Karpas-422 (cell line): ENCODE measurements at places on chromosomes 13 and 19.

DNA sequence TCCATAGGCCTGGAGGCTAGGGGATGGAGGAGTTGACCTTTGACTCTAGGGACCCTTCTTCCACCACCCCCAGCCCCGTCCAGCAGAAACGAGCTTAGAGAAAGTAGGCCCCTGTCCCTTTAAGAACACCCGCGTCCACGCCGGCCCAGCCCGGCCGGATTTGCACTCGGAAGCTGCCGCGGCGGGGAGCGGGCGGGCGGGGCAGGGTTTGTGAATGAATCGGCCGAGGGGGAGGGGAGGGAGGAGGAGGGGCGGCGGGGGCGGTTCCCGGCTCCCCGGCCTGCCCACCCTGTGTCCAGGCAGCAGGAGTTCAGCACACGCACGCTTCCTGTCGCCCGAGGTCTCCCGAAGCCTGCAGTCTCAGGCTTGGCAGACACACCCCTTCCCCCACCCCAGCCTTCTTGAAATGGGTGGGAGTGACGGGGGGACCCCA is 1.5 kb downstream of the UNC13A start:
- no peak for DNase-seq

DNA sequence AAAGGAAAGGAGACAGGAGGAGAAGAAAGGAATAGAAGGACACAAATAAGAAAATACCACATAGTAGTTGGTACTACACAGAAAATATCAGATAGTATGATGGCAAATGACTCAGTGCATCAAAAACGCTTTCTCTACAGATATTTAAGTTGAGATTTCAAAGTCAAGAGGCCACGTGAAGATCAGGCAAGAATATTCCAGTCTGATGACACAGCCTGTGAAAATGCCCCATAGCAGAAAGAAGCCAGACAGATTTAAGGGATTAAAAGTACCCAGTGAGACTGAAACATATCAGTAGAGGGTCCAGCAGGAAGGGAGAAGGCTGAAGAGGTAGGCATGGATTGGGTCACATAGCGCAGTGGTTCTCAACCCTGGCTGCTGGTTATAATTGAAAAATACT is 113.7 kb downstream of the VWA8 start:
- DNase-seq = no peak

DNA sequence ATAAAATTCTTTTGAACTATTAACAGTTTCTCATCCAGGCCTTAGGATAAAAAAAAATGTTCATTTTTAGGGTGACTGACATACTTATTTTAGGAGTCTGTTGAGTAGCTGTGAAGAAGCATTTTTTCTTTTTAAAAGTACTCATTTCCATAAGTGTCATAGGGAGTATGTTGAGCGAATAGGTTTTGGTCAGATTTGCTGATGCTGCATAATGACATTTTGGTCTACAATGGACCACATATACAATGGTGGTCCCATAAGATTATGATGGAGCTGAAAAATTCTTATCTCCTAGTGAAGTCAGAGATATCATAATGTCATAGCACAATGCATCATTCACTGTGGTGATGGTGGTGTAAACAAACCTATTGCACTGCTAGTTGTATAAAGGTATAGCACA is 17.4 kb downstream of the NBEA start:
- DNase-seq = no peak

- DNase-seq = no peak
These were observed 42.8 kb upstream of the NPAS1 start for GRCh38 chr19:46976845-46977320.

DNA sequence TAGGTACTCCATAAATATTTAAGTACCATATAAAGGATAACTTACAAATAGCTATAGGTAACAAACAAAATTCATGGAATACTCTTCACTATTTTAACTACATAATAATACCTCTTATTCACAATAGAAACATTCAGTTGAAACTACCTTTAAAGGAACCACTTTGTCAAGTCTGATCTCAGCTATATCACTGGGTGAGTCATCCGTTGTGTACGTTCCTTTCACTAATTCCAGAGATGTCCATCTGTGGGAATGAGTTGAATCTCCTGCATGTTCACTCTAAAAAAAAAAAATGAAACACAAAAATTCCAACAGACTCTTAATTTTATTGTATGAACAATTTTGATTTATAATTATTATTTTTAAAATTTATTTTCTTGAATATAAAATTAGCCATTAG is 149.4 kb upstream of the FBXL3 start:
- DNase-seq = no peak

DNA sequence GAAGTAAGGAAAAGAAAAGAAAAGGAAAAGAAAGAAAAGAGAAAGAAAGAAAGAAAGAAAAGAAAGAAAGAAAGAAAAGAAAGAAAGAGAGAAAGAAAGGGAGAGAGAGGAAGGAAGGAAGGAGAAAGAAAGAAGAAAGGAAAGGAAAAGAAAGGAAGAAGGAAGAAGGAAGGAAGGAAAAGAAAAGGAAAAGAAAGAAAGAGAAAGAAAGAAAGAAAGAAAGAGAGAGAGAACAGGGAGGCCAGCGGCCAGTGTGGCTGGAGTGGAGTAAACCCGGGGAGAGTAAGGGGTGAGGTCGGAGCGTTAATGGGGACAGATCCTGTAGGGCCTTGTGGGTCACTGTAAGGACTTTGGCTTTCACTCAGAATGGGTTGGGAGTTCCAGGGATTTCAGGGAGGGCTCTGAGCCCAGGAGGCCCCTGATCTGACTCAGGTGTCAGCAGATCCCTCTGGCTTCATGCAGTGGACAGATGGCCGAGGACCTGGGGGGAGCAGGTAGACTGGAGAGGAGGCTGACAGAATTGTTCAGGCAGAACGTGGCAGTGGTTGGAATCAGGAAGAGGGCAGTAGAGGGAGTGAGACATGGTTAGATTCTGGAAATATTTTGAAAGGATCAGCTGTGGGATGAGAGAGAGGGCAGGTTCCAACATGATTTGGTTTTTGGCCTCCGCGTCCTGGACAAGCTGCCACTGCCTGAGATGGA is 19.8 kb upstream of the FXYD3 start:
- DNase-seq = no peak

DNA sequence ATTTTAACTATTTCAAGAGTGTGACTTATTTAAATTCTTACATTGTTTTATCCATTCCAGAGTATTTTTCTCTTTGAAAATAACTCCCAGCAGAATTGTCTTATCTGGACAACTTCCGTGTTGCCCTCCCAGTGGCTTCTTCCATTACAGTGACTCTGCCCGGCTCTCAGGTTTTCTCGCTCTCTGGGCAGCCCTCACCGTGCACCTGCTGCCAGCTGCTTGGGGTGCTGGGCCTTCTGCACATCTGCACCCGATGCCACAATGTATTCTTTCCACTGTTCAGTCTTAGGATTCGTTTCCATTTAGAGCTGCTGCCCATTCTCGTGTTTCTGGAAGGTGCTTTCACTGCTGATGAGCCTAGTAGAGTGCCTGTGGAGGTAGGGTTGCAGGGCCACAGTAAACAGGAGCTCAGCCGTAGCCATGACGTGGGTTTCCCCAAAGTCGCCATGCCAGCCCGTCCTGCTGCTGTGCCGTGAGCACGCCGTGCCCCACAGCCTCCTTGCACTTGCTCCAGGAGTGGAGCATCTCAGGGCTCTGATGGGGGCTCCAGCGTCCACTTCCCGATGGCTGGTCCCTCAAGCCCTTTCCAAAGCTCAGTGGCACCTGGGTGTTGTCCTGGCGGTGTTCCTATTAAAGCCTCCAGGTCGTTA is 46.1 kb upstream of the DCUN1D2 start:
- DNase-seq = no peak

- no peak for DNase-seq
These were observed 190.3 kb downstream of the STK24 start for GRCh38 chr13:98386637-98387036.

- DNase-seq = no peak
These were observed 14.9 kb downstream of the LMO7 start for GRCh38 chr13:75651013-75651412.

DNA sequence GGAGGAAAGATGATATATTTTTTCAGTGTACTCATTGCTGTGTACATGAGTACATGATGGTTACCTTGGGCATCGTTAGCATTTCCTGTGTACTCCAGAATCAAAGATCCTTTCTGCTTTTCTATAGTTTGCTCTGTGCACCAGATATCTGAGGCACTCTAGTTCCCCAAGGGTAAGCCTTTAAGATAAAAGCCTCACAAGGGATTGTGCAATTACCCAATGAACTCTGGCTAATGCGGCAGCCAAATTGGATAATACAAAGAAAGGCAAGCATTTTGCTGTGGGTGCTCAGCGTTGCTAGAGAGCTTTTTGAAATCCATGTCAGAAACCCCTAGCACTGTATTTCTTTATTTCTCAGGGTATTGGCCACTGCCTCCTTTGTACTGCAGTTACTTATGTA is 2.9 kb downstream of the CYSLTR2 start:
- DNase-seq = no peak

GRCh38 chr19:799076-799881 is 2.0 kb downstream of the PTBP1 start:
- no peak for DNase-seq

DNA sequence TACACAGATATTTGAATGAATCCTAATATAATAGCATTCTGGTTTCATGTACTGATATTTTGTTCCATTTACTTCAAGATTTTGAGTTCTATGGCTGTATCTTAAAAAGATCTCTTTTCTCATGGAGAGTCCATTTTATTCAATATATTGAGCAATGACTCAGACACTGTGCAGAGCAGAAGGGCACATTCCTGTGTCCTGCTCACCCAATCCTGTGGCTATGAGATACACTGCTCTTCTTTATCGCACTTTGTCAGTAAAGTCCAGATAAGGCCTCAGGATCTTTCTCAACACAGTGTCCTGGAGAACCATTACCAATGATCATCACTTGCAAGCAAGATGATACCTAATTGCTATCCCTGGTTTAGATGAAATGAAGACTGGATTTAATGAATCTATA is 155.0 kb downstream of the CYSLTR2 start:
- DNase-seq = no peak

GRCh38 chr19:10439588-10439987 is 19.2 kb downstream of the PDE4A start:
- no peak for DNase-seq

- DNase-seq = no peak
These were observed 1.1 kb upstream of the ERF start for GRCh38 chr19:42255766-42256745.

- DNase-seq = no peak
These were observed 167.1 kb downstream of the PCDH9 start for GRCh38 chr13:67063036-67063435.

DNA sequence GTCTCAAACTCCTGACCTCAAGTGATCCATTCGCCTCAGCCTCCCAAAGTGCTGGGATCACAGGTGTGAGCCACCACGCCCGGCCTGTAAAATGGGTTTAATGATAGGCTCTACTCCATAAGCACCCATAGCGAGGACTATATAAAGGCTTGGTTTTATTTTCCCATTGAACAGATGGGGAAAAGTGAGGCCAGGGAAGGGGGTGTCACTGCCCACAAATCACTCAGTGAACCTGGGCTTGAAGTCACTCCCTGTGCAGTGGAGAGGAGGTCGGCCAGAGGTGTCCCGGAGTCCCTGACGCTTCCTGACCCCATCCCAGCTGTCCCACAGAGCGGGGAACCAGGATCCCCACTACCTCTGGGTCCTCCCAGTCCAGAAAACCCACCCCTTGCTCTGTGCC is 14.9 kb downstream of the TLE2 start:
- DNase-seq = no peak
